ENCODE measurements at places on chromosomes 5 and 9. TPM values are rescaled to one million over a fixed set of nuclear protein-coding genes. Genes with fewer than 3 reads are reported as not detected.

GRCh38 chr5:4023091-4023752 is 427.6 kb downstream of the IRX1 start:
- H3K4me1 ChIP-seq: no peaks in the 10 kb centered on the region
- H3K27me3 ChIP-seq: no peaks in the 10 kb centered on the region
- no peak overlapping the region for H3K4me3 ChIP-seq
- DNase-seq: no peak
- H3K36me3 ChIP-seq: no peaks in the 10 kb centered on the region
- H3K27ac ChIP-seq: no peak overlapping the region

DNA sequence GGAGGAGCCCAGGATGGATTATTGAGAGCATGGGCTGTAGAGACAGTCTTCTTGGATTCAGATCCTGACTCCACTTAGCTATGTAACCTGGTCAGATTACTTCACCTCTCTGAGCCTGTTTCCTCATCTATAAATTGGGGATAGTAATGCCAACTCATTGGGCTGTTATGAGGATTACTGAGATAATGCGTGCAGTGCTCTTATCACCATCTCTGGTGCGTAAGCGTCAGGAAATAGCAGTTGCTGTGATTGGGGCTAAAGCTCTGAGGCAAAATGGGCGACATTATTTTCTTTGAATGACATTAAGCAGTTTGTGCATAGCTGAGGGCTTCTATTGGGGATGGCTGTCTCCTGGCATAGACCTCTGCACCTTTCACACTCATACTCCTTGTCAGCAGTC is 995 bp upstream of the MSMP start:
- DNase-seq: no peak
- H3K4me3 ChIP-seq: no peak overlapping the region
- H3K27me3 ChIP-seq: no peaks in the 10 kb centered on the region
- peaks cover 9% of the 10 kb centered on the region for H3K36me3 ChIP-seq
- H3K4me1 ChIP-seq: peaks cover 40% of the 10 kb centered on the region

GRCh38 chr5:152151113-152151512 is 226.5 kb upstream of the GLRA1 start:
- no peaks in the 10 kb centered on the region for H3K4me1 ChIP-seq
- H3K27ac ChIP-seq: no peak overlapping the region
- no peak for DNase-seq
- no peaks in the 10 kb centered on the region for H3K27me3 ChIP-seq
- H3K4me3 ChIP-seq: no peak overlapping the region
- H3K36me3 ChIP-seq: no peaks in the 10 kb centered on the region

DNA sequence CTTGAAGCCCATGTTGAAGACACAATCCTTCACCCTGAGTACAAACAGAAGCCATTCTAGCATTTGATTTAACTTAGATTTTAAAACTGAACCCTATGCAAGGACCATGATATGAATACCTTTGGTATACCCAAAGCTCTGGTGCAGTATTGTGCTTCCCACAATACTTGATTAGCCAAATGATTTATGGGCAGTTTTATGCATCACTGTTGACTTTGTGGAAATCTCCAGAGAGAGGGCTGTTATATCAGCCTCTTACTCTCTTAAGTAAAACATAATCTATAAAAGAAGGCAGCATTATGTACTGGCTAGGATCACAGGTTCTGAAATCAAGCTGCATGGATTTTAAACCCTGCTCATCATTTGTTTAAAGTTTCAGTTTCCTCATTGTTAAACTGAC is 762.8 kb downstream of the EFNA5 start:
- no peaks in the 10 kb centered on the region for H3K36me3 ChIP-seq
- H3K27ac ChIP-seq: no peak overlapping the region
- H3K4me3 ChIP-seq: no peak overlapping the region
- no peaks in the 10 kb centered on the region for H3K27me3 ChIP-seq
- DNase-seq: no peak

GRCh38 chr9:133087429-133088145 is 25.8 kb downstream of the CEL start:
- no peaks in the 10 kb centered on the region for H3K27me3 ChIP-seq
- no peak overlapping the region for H3K4me3 ChIP-seq
- DNase-seq: no peak
- no peaks in the 10 kb centered on the region for H3K36me3 ChIP-seq

PCDHB13 gene
- not detected for total RNA-seq

ZDHHC12 gene
- total RNA-seq: 68.7 TPM

CD14 gene
- 0.62 TPM for total RNA-seq

PCDH12 gene
- 2.6 TPM for total RNA-seq
